ENCODE measurements at places on chromosomes 6 and 20. TPM values are rescaled to one million over a fixed set of nuclear protein-coding genes. Genes with fewer than 3 reads are reported as not detected.

PAK5 gene
- total RNA-seq = not detected

DEF6 gene
- total RNA-seq = 82.3 TPM

ZNF311 gene
- 0.19 TPM for total RNA-seq

RIPPLY2 gene
- not detected for total RNA-seq

TMEM244 gene
- not detected for total RNA-seq

OOEP gene
- not detected for total RNA-seq

GLP1R gene
- not detected for total RNA-seq

SPATA2 gene
- total RNA-seq = 12.0 TPM

C6orf15 gene
- total RNA-seq = not detected

C6orf136 gene
- 32.5 TPM for total RNA-seq

TFAP2D gene
- total RNA-seq = not detected

C20orf144 gene
- total RNA-seq = 0.81 TPM

MUC22 gene
- not detected for total RNA-seq

THBS2 gene
- total RNA-seq = not detected

HFE gene
- total RNA-seq = 0.62 TPM

LGSN gene
- total RNA-seq = not detected

PLG gene
- total RNA-seq = 0.64 TPM

LY6G6D gene
- not detected for total RNA-seq

BHLHE23 gene
- total RNA-seq = not detected

NKAIN4 gene
- not detected for total RNA-seq

ESR1 gene
- total RNA-seq = 4.9 TPM

SPATA25 gene
- total RNA-seq = not detected

SIM1 gene
- total RNA-seq = not detected

BAK1 gene
- total RNA-seq = 103 TPM

TUBB1 gene
- not detected for total RNA-seq

ERGIC3 gene
- total RNA-seq = 129 TPM

RIMS4 gene
- not detected for total RNA-seq

KCNB1 gene
- not detected for total RNA-seq

GATA5 gene
- not detected for total RNA-seq

SPATS1 gene
- not detected for total RNA-seq

HLA-DRA gene
- total RNA-seq = 28.4 TPM

PPP1R3G gene
- not detected for total RNA-seq

TBC1D22B gene
- 27.3 TPM for total RNA-seq

GABBR1 gene
- 15.2 TPM for total RNA-seq

LAMA5 gene
- total RNA-seq = 1.9 TPM

TGM3 gene
- total RNA-seq = not detected

PRPH2 gene
- not detected for total RNA-seq

EPHA7 gene
- total RNA-seq = not detected

XKR7 gene
- total RNA-seq = not detected

ECI2 gene
- total RNA-seq = 23.7 TPM

TFB1M gene
- total RNA-seq = 24.1 TPM

HLA-DOB gene
- 13.9 TPM for total RNA-seq

COL9A1 gene
- total RNA-seq = not detected

KHDC1 gene
- 14.9 TPM for total RNA-seq

SSTR4 gene
- total RNA-seq = not detected

TNXB gene
- total RNA-seq = 6.7 TPM

RGL2 gene
- total RNA-seq = 51.4 TPM

TMEM14A gene
- 12.0 TPM for total RNA-seq

HLA-F gene
- total RNA-seq = 518 TPM

HLA-DQB1 gene
- 48.6 TPM for total RNA-seq

CNBD2 gene
- total RNA-seq = 4.8 TPM

ANGPT4 gene
- total RNA-seq = not detected

BTBD3 gene
- total RNA-seq = 4.7 TPM

C6orf58 gene
- not detected for total RNA-seq
